T-helper 22 cell (primary cell): ENCODE measurements at places on chromosomes 4 and X.

- no peak for DNase-seq
Observed at GRCh38 chr4:21410372-21410771, 538.2 kb downstream of the KCNIP4 start.

GRCh38 chrX:154737136-154737535 lies 13.7 kb downstream of the GAB3 start:
- no peak for DNase-seq

DNA sequence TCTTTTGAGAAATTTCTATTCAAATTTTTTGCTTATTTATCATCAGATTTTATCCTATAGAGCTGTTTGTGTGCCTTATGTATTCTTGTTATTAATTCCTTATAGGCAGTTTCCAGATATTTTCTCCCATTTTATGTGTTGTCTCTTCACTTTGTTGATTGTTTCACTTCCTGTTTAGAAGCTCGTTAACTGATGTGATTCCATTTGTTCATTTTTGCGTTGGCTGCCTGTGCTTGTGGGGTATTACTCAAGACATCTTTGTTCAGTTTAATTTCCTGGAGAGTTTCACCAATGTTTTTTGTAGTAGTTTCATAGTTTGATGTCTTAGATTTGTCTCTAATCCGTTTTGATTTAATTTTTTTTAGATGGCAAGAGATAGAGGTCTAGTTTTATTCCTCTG lies 14.6 kb downstream of the ZNF718 start:
- no peak for DNase-seq

DNA sequence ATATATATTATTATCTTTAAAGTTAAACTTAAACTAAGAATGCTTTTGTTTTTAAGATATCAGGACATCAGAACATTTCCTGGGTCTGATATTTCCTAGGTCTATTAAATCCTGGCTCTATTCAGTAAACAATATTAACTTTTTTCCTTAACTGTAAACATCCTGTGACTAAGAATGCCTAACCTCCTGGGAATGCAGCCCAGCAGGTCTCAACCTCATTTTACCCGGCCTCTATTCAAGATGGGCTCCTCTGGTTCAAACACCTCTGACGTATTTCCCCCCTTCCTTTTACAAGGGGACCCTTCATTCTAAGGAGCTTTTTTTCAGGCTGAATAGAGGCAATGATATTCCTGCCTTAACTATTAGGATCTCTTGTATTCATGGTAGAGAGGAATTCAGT lies 35.8 kb upstream of the DYNLT3 start:
- no peak for DNase-seq

GRCh38 chr4:25958110-25958509 lies 44.1 kb downstream of the SMIM20 start:
- DNase-seq: no peak

DNA sequence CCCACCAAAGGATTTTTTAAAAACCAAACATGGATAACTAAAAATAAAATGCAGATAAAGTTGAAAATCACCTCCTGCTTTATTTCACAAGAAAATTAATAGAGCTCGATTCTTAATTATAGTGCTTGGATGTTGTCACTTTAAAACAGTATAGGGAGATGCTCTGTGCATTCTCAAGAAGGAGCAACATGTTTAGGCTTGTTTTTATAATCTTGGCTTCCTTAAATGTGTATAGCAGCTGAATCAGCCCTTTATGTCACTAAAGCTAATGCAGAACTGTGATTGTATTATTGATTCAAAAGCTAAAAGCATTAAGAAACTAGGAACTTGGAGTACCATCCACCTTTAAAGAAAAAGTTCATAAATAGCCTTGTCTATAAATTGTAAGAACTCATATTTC lies 12.9 kb downstream of the UTP3 start:
- no peak for DNase-seq

DNA sequence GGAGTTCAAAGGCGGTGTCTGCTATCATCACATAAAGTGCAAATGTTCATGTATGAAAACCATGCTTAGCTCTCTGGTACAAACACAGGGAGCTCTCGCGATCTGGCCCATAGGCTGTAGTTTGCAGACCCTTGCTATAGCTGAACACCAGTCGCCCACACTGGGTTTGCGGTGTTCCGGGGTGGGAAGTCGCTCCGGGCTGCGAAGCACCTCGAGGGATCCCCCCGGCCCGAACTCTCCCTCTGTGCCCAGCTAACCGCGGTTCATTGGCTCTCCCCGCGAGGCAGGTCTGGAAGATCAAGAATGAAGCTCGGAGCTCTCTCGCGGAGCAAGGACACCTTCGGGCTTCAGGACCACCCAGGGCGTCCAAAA lies 341 bp upstream of the PRPS2 start:
- no peak for DNase-seq

- DNase-seq: no peak
Observed at GRCh38 chr4:54677416-54677815, 19.7 kb downstream of the KIT start.

DNA sequence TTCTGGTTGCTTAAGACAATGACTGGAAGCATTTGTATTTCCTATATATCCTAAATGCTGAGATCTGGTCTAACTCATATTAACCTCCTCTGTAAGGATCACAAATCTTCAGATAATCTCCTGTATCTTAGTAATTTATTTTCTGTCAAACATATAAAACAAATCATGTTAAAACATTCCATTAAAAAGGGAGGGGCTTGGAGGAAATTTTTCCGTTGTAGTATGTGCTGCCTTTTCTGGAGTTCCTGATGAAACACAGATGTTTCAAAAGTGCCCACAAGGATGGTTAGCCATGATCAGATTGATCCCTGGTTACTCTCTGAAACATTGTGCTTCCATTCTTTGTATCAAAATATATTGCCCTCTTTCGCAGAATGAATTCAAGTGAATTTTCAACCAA lies 182.1 kb downstream of the TENM3 start:
- no peak for DNase-seq

DNA sequence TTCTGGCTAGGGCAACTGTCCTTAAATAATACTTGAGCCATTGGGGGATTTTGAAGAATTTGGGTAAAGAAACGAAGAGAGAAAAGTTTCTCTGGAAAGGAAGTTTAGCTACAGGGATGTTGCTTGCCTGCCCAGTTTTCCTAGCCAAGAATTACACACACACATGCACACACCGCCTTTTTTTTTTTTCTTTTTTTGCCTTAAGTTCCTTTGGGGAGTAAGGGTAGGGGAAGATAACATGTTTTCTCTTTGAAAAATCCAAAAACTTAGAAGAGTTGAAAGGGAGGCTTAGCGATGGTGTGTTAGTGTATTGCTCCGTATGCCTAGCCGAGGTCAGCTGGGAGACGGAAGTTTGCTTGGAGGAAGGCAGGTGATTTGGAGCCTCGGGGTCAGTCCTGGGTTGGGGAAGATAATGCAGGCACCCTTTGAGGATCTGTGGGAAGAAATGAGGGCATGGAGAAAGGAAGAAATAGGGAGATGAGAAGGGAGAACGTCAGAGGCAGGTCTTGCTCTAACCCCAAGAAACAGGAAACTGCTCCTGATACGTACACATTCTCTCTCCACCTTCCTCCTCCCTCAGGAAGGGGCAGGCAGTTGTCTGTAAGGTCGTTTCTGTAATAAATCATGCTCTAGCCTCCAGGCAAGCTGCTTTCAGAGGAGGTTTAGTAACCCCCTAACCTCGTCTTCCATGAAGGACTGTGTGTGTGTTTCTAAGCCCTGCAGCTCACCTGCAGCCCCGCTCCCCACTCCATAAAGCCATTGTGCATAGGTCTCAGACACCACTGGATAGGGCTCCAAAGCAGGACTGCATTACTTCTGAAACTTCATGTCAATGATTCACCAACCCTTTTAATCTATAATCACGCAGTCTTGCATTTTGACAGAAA lies 10.5 kb downstream of the KLF3 start:
- no peak for DNase-seq

GRCh38 chr4:3488820-3489219 lies 25.7 kb downstream of the DOK7 start:
- no peak for DNase-seq

DNA sequence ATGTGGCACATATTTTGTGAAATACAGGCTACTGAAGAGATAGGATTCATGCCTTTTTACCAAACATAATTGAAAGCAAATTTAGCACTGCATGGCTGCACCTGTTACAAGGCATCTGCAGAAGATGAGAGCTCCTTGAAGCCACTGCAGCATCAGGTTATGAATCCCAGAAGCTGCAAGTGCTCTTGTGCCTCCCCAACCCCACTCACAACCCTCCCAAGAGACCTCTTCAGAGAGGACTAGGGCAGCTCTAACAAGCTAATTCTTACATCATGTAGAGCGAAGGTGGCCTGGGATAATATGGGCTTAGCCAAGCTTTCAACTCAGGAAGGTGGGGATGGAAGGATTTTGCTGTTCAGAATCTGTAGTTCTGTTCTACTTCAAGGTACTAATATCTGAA lies 27.2 kb downstream of the MFAP3L start:
- DNase-seq: no peak

DNA sequence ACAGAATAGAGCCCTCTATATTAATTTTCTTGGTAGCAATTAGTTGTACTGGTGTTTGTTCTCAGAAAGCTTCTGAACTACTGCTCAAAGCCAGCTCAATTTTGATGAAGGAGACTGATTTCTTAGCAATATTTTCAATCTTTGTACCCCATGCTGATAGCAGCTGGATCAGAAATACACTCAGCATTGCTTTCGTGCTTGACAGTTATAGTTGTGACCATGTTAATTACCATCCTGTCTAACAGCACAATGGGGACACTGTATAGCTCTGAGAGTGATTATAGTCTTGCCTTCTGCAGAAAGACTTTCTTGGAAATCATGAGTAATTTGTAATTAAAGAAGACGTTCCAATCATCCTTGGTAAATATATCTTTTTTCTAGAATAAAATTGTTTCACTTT lies 79.7 kb upstream of the GNPDA2 start:
- no peak for DNase-seq

DNA sequence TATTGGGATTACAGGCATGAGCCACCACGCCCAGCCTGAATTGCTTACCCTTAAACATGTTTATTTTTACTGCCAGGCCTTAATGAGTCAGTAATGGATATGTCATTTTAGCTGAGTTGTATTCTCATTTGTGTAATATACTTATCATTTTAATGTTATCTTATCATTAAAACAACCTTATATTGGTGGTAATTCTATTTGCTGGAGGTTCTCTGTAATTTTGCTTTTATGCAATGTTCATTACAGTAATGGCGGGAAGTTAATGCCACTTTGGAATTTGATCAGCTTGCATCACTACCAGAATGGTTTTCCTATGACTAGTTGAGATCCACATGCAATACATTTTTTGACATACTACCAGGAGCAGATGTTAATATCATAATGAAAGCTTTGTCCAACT lies 6.3 kb upstream of the PGAM4 start:
- no peak for DNase-seq

DNA sequence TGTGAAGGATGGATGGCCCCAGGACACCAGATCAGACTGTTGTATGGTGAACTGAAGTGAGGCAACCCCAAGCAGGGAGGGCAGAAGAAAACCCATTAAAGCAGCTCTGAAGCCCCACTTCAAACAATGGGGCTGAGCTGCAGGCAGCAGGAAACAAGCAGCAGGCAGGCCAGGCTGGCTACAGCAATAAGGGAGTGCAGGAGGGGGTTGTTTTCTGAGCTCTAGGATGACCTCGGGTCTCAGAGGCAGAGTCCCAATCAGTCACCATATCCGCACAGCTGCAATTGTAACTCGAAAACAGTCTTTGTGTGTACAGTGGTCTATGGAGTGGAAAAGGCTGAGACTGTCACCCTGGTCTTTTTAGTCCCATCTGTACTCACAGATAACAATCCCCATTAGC lies 90.4 kb downstream of the COL4A6 start:
- DNase-seq: no peak

- no peak for DNase-seq
Observed at GRCh38 chr4:3407171-3407771, 34.5 kb upstream of the HGFAC start.

GRCh38 chrX:136097871-136098805 lies 49.2 kb upstream of the FHL1 start:
- no peak for DNase-seq

GRCh38 chr4:52891743-52892142 lies 29.6 kb downstream of the RASL11B start:
- DNase-seq: no peak
